ENCODE measurements at places on chromosomes 1 and 21. TPM values are rescaled to one million over a fixed set of nuclear protein-coding genes. Genes with fewer than 3 reads are reported as not detected.

DNA sequence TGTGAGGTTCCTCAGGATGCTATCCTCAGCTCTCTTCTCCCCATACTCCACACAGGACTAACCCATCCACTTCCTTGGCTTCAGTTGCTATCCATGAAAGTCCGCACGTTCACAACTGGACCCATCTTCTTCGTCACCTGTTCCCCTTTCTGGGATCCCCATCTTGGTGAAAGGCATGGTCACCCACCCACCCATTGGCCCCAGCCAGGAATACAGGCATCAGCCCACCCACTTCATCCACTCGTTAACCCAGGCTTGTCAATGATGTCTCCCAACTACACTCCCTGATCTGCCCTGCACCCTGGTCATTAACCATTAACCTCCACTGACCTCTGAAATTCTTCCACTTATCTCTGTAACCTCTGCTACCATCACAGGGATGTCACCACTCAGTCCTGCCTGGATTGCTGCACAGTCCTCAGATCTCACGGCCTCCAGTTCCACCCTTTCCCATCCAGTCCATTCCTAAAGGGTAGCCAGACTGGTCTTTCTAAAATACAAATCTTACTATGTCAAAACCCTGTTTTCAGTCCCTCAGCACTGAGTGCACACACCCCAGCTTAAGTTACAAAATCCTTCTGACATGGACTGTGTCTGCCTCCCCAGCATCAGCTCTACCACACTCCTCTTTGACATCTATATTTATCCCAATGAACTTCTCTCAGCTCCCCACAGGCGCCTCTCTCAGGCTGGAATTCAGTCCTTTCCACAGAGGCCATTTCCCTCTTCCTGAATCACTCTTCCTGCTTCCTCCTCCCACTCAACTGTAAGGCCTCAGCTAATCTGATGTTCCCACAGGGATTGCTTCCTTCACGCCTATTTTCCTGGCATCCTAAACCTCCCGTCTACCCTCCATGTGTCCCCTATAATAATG lies 10.4 kb downstream of the PGLYRP4 start:
- no peak for DNase-seq

CCDC185 gene
- 0.10 TPM for polyA plus RNA-seq

DNA sequence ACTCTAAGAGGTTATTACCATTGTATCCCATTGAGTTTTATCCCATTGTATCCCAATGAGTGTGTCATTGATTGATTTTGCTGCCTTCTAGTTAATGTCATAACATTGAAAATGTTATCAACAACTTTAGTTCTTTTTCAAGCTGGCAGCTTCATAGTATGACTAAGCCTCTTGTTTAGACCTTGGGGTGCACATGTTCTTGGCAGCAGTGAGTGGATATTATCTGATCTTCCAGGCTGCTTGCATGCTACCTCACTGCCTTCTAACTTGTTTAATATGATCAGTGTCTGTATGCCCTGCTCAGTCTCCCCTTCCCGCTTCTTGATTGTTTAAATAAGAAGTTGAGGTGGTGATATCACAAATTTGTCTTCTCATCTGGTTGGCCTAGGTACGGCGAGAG lies 24.6 kb downstream of the NTPCR start:
- DNase-seq = no peak

DNA sequence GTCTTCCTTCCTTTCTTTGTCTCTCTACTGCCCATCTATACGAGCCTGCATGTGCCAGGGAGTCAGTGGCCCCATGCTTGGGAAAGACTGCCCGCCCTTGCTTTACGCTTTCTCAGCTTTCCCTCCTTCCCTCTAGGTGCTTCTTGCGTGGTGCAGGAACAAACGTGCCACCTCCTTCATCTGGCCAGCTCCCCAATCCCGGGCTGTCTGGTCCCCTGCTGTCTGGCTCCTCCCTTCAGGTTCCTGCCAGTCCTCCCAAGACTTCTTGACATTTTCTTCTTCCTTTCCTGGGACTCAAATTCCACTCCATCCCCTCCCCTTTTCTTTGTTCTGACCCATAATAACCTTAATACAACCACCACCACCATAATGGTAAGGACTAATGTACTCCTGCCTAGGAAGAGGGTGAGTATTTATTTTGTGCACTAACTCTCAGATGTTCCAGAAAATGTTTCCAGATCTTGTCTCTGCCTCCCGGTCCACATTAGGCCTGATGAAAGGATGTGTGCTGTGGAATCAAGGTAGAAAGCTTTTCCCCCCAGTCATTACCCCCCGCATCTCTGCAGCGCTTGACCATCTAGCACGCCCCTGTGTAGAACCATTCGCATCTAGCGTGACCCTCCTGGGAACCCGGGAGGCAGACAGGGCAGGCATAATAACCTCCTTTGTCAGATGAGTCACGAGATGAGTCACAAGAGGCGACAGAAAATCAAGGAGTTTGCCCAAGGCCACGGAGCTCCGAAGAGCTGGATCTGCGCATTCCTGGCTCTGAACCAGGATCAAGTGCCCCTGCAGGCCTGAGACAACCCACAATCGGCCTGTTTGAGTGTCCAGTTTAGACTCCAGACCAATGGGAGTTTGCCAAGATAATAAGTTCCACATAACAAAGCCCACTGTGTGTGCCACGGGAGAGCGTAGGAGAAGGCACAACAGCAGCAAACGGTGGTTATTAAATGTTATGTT lies 60.1 kb upstream of the NEK2 start:
- no peak for DNase-seq

- no peak for DNase-seq
These were observed 17.6 kb upstream of the CBR3 start for GRCh38 chr21:36117286-36117741.
